ENCODE measurements at places on chromosomes 5 and 9.
A peak's percentile ranks its signal among the peaks of the same experiment; 100 is the strongest.

- no peak for DNase-seq
These were observed 796.3 kb downstream of the MAT2B start for GRCh38 chr5:164301708-164302107.

GRCh38 chr5:139392678-139393496, 2.0 kb downstream of the PROB1 start:
- DNase-seq, result peak; percentile 66

- DNase-seq, result no peak
These were observed 121.8 kb downstream of the SEMA6A start for GRCh38 chr5:116452774-116453368.

GRCh38 chr5:144187699-144188294, 17.1 kb downstream of the KCTD16 start:
- no peak for DNase-seq

DNA sequence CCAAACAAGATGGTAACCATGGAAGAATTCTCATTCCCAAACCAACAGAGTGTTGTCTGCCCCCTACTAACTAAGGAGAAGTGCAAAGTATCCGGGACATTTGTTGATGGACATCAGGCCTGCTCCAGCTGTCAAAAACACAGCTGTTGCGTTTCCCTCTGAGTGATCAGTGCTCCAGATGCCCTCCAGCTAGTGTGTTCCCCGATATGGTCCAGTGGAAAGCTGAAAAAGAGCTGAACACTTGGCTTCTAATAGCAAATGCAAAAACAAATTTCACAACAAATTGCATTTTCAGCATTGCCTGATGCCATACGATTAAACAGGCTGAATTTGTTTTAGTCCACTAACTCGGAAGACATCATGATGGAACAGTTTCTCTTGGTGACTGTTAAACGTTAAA, 1398.7 kb downstream of the PTPRD start:
- DNase-seq, result no peak

- no peak for DNase-seq
These were observed 80.6 kb downstream of the COL23A1 start for GRCh38 chr5:178509491-178510057.

DNA sequence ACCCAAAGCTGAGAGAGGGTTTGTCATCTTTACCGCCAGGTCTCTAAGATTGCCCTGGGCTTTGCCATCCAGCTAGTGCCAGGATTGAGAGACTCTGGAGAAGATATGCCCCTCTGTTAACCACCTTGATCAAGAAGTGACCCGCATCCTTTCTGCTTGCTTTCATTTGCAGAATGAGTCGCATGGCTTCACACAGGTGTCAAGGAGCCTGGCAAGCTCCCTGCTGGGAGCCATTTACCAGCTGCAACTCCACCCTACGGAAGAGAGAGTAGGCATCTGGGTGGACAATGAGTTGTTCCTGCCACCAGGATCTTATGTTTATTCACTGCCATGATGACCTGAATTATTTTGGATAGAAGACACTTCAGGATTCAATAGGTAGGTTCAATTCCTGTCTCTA, 43.0 kb downstream of the HSD17B3 start:
- DNase-seq, result peak; percentile 33

GRCh38 chr9:95940265-95940664, 64.8 kb downstream of the ERCC6L2 start:
- no peak for DNase-seq

GRCh38 chr9:96557921-96558320, 61.7 kb downstream of the CDC14B start:
- no peak for DNase-seq

GRCh38 chr9:135788576-135789300, 86.8 kb downstream of the KCNT1 start:
- DNase-seq, result no peak

GRCh38 chr5:65329266-65329665, 152.5 kb downstream of the ADAMTS6 start:
- no peak for DNase-seq

DNA sequence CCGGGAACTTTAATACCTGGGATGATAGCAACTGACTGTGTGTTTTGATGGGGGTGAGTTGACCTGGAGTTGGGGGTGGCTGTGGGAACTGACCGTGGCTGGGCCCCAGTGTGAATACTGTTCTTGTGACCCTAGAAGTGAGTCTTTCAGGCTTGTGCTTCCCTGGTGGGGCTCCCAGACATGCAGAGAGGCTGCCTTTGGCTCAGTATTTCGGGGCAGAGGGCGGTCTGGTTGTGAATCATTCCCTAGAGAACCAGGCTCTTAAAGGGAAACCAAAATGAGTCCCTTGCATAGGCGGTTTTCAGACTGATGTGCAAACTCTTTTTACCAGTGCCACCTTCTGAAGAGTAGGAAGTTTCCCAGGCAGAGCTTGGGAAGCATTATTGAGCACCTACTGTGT, 132.1 kb downstream of the MACROH2A1 start:
- DNase-seq, result no peak

- no peak for DNase-seq
These were observed at the start of gene SLC12A7 for GRCh38 chr5:1111727-1112289. SLC12A7 (minus strand) TSS chr5:1112063; CDS start chr5:1111991, 72 bp downstream.

DNA sequence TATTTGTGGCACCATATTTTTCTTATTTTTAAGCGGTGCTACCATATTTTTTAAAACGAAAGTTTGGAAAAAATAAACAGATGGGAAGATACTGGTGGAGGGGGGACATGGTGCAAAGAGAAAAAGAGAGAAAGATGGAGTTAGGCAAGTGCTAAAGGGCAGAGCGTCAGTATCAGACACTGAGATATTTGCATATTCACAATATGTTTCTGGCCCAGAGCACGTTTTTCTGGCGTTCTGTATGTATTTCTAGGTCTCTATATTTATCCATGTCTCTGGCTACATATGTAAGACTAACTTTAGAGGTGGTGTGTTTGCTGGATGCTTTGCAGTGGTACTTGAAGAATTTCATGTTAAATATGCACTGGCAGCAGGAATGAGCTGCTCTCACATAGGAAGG, 414.0 kb downstream of the TLE4 start:
- no peak for DNase-seq

DNA sequence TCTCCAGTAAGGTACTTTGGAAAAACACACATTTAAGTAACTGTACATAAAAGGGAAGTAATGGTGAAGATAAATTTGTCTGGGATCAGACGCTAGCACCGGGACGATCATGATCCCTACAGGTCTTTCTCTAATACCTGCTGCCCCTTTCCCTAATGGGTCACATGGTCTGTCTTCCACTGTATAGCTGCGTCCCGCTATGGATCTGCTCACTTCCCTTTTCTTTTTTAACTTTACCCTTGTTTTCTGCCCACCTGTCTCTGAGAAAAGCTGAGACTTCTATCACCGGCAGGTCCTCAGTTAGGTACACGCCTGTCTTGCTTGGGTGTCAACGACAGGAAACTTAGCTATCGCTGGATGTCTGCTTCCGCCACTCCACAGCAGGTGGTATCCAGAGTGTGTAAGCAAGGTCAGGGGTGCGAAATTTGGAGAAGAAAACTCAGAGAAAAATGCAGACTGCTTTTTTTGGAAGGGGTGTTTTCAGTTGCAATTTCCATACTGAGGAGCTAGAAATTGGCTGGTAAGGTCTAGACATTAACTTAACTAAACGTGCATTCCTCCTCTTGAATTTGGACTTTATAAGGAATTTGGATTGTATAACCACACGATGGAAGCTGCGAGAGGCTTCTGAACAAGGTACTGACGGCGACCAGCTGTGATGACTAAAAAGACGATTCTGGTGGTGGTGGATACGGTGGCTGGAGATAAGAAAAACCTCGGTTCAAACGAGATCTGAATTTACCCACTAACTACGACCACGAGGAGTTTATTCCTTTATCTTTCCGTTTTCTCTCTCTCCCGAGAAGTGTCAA, 1.1 kb upstream of the ICE1 start:
- DNase-seq, result no peak

DNA sequence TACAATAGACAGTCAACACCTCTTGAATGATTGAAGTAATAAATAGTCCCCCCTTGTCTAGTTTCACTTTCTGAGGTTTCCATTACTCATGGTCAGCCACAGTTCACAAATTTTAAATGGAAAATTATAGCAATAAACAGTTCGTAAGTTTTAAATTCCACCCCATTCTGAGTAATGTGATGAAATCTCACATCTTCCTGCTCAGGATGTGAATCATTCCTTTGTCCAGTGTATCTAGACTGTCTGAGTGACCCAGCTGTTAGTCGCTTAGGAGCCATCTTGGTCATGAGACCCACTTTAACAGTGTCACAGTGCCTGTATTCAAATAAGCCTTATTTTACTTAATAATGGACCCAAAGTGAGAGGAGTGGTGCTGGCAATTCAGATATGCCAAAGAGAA, 311.6 kb upstream of the PRR16 start:
- no peak for DNase-seq

GRCh38 chr5:113059232-113060040, 82.8 kb downstream of the DCP2 start:
- no peak for DNase-seq

DNA sequence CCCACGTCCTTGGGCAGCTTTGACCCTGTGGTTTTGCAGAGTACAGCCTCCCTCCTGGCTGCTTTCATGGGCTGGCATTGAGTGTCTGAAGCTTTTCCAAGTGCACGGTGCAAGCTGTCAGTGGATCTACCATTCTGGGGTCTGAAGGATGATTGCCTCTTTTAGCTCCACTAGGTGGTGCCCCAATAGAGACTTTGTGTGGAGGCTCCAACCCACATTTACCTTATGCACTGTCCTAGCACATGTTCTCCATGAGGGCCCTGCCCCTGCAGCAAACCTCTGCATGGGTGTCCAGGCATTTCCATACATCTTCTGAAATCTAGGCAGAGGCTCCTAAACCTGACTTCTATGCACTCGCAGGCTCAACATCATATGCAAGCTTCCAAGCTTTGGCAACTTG, 644.2 kb upstream of the CDH9 start:
- DNase-seq, result no peak

Data from HCT116 (cell line).